ENCODE measurements at places on chromosomes 5 and 9.
A peak's percentile ranks its signal among the peaks of the same experiment; 100 is the strongest.

DNA sequence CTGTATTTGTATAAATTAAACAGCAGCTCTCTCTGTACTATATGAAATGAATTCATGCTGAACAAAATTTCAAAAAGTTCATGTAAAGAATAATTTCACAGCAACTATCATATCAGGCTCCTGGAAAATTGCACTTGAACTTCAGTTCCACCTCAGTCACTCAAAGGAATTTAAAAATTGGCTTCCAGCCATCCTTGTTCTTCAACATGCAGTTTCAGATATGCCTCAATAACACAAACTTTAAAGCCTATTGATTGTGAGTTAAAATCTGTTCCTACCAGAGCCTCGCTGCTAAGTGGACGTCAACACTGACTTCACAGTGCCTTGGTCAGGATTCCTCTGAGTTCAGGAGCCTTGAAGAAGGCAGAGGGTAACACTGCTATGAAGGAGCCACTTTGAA is 418.7 kb upstream of the WWC1 start:
- no peak for DNase-seq

DNA sequence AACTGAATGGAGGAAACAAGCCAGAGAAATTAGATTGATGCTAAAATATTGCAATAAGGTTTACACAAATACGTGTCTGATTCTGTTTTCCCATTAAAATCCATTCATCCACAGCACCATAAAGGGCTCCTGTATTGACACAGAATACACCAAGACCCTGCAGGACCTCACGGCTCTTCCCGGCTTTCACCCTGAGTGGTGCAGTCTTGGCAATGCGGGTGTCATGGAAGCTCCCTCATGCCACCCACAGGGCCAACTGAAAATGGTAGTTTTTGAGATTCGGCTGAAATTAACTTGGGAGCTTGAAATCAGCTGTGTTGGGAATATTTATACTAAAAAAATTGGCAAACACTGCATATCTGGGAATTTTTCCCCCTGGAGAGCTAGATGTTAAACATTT is 17.3 kb upstream of the EXOC3 start:
- peak; percentile 29 for DNase-seq

DNA sequence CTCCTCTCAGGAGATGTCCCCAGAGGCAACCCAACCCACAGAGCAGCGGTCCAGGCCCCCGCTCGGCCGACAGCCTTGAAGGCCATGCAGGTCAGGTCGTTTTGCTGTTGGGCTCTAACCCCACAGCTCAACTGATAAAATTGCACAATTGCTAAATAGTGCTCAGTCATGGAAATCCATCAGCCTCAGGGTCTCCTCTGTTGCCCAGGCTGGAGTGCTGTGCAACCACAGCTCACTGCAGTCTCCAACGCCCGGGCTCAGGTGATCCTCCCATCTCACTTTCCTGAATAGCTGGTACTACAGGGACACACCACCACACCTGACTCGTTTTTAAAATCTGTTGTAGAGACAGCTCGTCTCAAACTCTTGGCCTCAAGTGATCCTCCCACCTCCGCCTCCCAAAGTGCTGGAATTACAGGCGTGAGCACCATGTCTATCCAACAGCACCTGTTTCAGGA is 18.3 kb downstream of the BRD3OS start:
- DNase-seq: no peak

DNA sequence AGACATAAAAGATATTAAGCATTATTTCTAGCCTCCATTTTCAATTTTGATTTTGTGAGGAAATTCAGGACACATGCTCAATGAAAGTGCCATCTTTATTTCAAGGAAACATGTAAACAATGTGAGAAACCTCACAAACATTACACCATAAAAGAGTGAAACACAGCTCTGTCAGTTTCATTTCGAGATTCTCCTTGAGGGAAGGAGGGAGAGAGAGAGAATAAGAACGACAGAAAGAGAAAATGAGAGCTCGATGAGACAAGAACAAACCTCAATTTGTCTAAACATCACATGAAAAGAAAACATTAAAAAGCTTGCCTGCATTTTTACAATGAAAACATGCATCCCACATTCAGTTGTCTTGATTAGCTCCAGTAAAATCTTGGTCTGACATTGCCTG is 553.5 kb upstream of the MEF2C start:
- no peak for DNase-seq

DNA sequence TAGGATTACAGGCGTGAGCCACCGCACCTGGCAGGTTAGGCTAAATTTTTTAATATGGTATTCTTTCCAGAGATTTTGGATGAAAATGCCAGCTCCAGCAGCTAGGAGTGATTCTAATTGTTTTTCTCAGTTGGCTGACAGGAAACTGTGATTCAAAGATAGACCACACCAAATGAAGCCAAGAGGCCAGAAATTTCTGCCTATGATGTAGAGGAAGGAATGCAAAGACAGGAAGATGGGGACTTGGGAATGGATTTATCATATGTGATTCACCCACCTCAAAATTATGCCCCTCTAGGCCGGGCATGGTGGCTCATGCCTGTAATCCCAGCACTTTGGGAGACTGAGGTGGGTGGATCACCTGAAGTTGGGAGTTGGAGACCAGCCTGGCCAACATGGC is 53.3 kb downstream of the UGCG start:
- DNase-seq: no peak

GRCh38 chr9:136787690-136788400 is 3.3 kb upstream of the TMEM141 start:
- peak; percentile 55 for DNase-seq

GRCh38 chr5:141743866-141744272 is 61.8 kb upstream of the ARAP3 start:
- no peak for DNase-seq

- DNase-seq: no peak
Measured at GRCh38 chr5:68479524-68479923, 264.0 kb downstream of the PIK3R1 start.

DNA sequence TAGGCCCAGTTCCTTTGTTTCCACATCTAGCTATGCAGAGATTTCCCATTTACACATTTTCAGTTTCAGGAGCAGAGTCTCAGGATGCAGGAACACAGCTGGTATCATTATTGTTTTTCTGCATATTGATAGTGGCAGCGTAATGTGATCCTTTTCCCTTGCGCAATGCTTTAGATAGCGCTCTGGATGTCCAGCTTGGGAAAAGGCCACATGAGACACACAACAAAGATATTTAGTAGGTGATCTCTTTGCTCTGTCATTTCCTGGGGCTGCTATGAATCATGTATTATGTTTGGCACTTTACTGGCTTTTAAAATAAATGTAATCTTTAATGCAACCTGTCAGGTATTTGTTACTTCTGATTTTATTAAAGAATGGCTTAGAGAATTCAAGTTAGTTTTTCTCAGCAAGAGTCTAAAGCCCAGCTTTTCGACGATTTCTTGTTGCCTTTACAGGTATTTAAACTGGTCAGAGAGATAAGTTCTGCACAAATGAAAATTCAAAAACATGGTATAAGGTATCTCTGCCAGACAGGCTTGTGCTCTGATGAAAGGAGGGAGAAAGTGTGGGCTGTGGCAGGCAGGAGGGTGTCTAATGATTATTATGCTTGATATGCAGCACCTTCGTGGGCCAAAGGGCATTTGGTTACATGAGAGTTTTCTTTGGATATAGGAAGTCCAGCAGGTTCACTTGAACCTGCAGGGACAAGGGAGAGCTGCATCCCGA is 42.2 kb downstream of the PTTG1 start:
- no peak for DNase-seq

DNA sequence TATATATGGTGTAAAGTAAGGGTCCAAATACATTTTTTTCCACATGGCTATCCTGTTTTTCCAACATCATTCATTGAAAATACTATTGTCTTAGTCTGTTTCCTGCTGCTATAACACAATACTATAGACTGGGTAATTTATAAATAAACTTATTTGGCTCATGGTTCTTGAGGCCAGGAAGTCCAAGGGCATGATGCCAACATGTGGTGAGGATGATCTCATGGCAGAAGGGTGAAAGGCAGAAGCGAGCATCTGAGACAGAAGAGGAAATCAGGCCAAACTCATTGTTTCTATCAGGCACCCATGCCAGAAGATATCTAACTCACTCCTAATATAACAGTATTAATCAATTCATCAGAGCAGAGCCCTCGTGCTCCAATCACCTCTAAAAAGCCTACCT is 42.6 kb downstream of the ANKRD55 start:
- no peak for DNase-seq

GRCh38 chr5:392431-392988 is 50.5 kb upstream of the EXOC3 start:
- DNase-seq: no peak

GRCh38 chr5:34474573-34475021 is 181.5 kb upstream of the RAI14 start:
- DNase-seq: peak; percentile 50

DNA sequence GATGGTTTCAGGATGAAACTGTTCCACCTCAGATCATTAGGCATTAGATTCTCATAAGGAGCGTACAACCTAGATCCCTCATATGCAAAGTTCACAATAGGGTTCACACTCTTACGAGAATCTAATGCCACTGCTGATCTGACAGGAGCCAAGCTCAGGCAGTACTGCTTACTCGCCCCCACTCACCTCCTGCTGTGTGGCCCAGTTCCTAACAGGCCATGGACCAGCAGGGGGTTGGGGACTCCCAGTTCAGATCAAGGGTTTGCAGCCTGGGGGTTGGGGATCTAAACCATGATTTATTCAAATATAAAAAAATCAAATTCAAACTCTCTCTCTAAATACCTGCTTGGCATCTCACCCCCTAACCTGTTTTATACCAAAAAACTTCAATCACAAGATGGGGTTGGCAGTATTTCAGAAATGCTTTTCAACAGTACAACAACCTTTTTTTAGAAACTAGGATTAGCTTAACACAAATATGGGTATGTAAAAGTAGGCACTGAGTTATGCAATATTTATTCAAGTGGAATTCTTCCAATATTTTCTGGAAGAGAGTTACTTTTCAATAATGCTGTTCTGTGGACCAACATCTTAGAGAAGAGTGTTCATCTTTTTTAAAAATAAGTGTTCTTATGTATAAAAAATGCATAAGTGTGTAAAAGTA is 30.1 kb upstream of the SLC12A2 start:
- DNase-seq: no peak

DNA sequence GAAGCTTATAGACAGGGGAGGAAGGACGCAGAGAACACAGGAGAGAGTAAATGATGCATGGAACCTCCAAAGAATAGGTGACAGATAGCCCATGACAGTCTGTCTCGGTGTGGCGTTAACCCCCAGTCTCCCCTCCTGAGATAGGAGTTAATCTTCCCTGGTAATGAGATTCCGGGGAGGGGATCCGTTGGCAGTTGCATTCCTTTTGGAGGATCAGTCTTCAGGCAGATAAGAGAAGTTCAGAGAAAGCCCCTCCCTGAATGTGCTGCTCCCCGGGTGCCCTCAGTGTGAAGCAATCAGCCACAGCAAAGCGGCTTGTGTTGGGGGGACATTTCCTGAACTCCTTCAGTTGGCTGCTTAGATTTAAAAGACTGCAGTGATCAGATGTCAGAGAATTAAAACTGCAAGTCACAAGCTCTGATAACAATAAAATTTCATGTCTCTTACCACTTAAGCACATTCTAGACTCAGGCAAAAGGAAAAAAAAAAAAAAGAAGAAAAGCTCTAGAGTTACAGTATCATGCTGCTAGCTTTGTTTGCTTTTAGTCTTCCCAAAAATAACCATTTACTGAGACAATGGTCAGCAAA is 121.1 kb downstream of the EGFLAM start:
- DNase-seq: no peak

- DNase-seq: no peak
Measured at GRCh38 chr9:14992516-14992915, 82.3 kb upstream of the FREM1 start.

Data from ACHN (cell line).